NCI-H1694 (cell line): ENCODE measurements at places on chromosomes 6 and 20.

DNA sequence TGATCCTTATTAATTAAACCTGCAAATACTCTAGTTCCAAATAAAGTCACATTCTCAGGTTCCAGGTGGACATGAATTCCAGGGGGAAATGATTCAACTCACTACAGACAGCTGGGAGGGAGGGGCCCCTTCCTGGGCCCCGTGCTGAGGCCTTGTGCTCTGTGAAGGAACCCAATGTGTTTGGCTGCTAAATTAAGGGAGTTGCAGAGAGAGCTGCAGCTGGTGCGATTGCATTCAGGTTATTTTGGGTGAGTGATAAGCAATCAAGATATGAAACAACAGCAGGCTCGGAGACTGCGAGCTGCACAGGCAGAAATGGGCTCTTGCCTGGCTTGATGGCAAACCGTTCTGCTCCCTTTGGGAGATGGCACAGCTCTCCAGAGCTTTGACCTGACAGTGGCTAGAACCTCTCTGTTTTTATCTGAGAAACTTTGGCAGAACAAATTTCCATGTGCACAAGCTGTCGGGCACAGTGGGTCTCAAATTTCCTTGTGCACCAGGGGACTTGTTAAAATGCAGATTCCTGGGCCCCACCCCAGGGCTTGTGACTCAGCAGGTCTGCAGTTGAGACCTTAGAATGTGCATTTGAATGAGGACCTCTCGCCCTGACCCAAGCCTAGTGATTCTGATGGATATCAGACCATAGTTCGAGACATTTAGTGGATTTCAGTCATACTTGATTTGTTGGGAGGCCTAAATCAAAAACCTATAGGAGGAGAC, 9.8 kb downstream of the MAPK13 start:
- peak; percentile 65 for DNase-seq

DNA sequence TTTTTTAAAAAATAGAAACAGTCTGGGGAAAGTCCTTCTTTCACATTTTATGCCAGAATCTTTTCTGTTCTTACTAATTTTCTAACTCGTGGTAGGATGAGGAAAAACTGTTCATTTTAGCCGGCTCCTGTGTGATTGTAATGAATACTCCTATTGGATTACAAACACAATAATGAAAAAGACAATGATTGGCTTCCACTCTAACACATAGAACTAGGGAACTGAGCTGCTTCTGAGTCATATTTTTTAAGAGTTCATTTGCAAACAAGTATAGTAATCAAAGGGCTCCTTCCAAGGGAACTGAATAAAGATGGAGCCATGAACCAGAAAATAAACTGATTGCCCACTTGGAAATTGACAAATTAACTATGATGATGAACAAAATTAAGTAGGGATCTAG, 265.3 kb upstream of the TCF21 start:
- DNase-seq: no peak

DNA sequence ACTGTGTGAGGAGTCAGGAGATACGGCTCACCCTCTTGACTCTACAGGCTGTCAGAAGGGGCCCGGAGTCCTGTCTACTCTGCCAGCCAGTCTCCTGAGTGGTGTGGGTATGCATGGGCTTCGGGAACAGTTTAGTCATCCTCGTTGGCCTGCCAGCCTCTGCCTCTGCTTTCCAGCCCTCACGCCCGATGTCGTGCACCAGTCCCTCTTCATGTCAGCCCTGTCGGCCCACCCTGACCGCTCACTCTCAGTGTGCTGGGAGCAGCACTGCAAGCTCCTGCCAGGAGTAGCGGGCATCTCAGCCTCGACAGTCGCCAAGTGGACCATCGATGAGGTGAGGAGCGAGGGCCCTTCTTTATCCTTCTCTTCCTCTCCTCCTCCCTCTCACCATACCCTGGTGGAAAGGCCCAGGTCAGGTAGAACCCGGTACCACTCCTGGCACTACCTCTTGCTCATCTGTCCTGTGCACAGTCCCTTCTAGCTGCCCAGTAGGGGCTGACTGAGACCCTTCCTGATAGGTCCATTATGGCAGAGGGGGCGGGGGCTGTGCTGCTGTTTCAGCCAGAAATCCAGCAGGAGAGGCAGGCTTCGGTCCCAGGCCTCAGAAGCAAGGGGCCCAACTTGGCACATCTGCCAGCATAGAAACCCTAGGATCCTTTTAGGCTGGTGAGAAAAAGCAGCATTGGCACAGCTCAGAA, 18.7 kb upstream of the SGK2 start:
- DNase-seq: no peak

DNA sequence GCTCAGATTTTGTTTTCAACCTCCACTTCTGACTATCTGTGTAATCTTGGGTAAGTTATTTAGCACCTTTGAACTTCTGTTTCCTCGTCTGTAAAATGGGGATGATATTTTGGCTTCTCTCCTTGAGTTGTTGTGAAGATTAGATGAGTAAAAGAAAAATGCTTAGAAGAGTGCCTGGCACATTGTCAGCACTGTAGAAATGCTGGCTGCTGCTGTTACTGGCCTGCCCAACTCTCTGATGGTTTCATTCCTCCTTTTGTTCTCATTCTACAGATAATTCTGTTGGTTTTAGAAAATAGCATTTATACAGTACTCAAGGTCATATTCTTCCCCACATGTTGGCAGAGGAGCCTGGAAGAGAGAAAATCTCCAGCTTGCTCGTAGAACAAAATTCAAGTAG, 547.2 kb upstream of the JAG1 start:
- DNase-seq: no peak

DNA sequence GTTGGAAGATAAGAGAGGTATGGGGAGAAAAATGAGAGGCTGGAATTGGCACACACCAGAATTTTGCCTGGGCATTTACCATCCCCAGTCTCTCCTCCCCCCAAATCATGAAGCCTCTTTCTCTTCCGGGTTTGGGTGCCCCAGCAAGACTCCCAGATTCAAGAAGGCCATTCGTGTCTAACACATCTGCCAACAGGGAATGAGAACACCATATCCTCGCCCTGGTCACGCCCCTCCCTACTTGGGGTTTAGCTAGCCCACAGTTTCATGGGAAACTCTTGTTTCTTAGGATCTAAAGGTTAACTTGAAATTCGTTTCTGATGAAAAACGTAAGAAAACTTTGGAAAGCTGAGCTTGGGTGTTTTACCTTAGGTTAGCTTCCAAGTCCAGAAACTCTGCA, 105.5 kb upstream of the TMEM170B start:
- DNase-seq: no peak

- no peak for DNase-seq
These were observed 39.9 kb upstream of the PBOV1 start for GRCh38 chr6:138258197-138258596.

GRCh38 chr6:158764183-158764849, 54.9 kb downstream of the EZR start:
- no peak for DNase-seq

DNA sequence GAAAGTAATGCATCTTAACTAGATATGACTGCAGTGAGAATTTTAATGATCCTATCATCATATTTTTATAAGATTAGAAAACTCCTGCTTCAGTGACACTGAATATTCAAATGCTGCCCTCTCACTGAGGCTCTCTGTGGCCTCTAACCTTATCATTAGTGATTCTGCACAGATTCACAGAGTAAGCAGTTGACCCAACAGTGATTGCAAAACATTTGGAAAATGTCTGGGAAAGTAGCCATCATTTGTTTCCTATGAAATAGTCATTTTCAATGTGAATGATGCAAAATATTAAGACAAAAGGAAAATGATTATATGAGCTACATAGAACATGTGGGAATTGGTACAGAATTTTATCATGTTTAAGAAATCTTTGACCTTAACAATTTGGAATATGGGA, 210.3 kb downstream of the TBX18 start:
- no peak for DNase-seq

DNA sequence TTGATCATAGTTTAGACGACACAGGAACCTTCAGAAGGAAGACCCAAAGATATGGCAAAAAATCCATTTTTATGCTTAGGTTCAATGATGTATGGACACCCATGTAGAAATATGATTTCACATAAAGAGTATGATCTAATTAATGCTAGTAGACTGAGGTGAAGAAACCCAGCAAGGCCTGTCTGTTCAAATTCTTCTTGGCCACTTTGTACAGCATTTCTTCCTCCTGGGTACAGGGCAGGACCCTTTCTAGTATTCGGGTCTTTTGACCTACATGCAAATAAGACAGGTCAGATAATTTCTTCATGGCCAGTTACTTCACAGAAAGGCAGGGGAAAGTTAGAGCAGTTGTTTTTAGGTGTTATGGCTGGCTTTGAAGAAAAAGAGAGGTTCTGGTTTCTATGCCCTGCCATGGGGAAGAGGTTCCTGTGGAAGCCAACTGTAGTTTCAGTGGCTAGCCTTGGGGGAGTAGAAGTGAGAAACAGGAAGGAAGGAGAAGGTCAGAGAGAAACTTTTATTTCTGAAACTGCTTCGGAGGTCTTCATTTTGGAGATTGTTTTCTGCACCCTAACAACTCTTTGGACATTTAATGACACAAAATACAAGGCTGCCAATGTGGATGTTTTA, 208.3 kb downstream of the PTPRK start:
- DNase-seq: no peak

- no peak for DNase-seq
These were observed 304.5 kb downstream of the PHF3 start for GRCh38 chr6:63940056-63940455.

DNA sequence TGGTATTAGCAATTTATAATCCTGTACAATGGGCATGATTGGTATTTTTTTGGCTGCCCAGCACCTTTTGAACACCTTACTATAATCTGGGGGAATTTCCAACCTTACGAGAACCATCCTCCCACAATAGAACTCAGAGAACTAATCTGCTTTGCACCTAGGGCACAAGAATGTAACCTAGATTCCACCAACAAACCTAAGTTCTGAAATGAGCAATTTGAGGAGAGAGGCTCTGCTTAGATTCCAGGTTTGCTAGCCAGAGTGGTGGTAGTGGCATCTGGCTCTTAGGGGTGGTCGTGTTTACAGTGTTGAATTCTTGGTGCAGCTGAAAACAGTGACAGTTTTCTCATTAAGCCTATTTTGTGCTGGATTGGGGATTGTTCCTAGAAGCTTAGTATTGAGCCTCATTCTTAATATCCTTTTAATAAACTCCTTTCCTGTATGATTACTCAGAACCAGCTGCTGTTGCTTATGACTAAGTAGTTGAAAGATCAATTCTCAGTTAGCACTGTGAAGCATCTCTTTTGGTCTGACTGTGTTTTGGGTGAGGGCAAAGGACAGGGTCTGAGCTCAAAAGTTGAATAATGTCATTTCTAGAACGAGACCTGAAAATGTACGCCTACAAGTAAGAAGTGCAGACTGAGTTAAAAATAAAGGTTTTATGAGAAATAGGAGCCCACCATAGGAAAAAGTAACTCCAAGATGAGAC, 385.6 kb downstream of the CDKAL1 start:
- no peak for DNase-seq

DNA sequence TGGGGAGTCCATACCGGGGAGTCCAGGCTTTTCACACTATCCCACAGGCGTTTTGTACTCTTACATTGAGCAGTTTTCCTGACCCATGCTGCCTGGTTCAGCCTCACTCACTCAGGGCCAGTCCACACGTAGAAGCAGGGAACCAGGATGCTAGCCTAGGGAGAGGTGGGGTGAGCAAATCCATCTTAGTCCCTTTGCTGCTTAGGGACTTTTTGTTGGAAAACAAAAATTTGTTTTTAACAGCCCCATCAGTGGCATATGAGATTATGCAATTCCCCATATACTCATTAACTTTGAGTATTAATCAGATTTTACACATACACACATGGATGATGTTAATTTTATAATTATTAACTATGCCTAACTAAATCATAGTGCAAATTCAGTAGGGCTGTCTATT, 84.2 kb downstream of the EZR start:
- DNase-seq: no peak

DNA sequence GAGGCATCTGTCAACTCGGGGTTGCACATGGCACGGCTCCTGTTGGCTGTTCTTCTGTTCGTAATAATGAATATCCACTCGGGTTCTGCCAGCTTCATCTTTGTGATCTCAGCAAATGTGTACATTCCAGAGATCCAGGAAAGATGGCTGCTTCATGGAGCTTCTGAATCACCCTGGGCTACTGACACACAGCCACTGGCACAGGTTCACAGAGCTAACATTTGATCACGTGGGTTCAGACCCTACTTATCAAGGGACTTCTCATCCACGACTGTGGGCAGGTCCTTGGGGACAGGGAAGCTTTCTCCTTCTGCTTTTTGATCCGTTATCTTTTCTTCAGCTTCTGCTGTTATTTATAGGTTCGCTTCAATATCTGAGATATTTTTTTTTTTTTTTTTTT, 18.1 kb downstream of the PPP1R3G start:
- DNase-seq: no peak

DNA sequence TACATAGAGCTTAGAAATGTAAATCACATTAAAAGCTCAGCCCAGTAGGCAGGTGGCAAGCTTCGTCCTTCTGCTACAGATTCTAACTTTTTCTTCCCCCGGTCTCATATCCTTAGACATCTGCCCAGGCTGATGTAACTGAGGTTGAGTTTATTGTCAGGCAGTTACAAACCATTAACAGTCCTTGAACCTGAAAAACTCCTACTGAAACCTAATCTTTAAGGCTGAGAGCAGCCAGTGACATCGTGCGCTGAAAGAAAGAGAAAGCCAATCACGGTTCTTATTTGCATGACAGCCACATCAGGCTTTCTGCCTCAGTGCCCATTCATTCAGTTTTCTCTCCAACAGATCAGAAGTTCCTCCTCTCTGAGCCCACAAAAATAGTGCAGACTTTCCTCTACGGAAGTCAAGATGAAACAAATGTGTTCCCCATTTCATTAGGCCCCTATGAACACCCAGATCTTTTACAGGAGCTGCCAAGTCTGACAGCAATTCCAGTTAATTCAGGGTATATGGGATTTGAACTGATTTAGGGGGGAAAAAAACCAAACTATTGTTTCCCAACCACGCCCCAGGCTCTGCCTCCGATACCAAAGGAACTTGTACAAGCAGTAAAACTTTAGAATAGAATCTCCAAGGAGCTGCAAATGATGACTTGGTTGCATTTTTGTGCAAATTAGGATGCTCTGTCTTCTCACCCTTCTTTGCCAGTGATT, at the start of gene NHSL1:
NHSL1 (minus strand) TSS at position 192 of the 716 bp plus-strand sequence. CDS start 204 bp downstream, outside the sequence.
- DNase-seq: no peak

- DNase-seq: no peak
These were observed 89.4 kb downstream of the TBXT start for GRCh38 chr6:166078294-166078693.

DNA sequence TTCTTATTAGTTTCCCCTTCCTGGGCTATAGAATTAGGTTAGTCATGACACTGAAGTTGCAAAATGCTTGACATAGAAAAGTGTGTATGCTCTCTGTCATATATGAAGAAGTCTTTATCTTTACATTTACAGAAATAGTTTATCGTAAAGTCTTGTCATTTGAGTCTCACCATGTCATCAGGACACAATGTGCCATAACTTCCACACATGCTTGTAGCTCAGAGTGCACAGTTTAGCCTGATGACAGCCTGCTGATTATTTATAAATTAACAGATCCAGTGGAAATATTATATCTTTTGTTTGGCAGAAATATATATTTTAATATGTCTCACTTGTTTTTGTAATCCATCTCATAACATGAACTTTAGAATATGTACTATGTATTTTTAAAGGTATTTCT, 286.9 kb upstream of the QKI start:
- DNase-seq: no peak

- no peak for DNase-seq
These were observed 928.9 kb downstream of the EYS start for GRCh38 chr6:64777941-64778785.

- no peak for DNase-seq
These were observed 78.2 kb downstream of the THBS2 start for GRCh38 chr6:169175360-169175887.
